A549 treated with CpdA at 1 μM for 4 hours (cell line): ENCODE measurements at places on chromosomes 4 and X. TPM values are rescaled to one million over a fixed set of nuclear protein-coding genes. Genes with fewer than 3 reads are reported as not detected.

TGIF2LX gene
- total RNA-seq: not detected in 5 replicates

IGFBP7 gene
- 191 to 299 TPM (median 243 TPM) in 5 replicates for total RNA-seq

EVC gene
- 9.0 to 14.6 TPM (median 12.1 TPM) in 5 replicates for total RNA-seq

CDS1 gene
- total RNA-seq: 0.56 to 0.85 TPM (median 0.80 TPM) in 5 replicates

VCX gene
- total RNA-seq: 0.22 TPM in 1 of 5 replicates, not detected in the others

SMIM43 gene
- 0.32 to 0.75 TPM (median 0.40 TPM) in 5 replicates for total RNA-seq

CT45A2 gene
- 0.07 TPM in 1 of 5 replicates, not detected in the others for total RNA-seq

IL2 gene
- not detected in 5 replicates for total RNA-seq

USP17L21 gene
- total RNA-seq: not detected in 5 replicates
